Cortex of kidney (tissue), 1 donor: ENCODE measurements at places on chromosomes 3 and 15.

- DNase-seq = no peak
Measured at GRCh38 chr15:58999694-59000093, 12.2 kb downstream of the RNF111 start.

GRCh38 chr15:60254416-60254815 lies 143.4 kb downstream of the ANXA2 start:
- no peak for DNase-seq

- no peak for DNase-seq
Measured at GRCh38 chr15:58369261-58369701, 62.5 kb upstream of the LIPC start.

- no peak for DNase-seq
Measured at GRCh38 chr3:46027736-46028397, 584 bp upstream of the XCR1 start.

DNA sequence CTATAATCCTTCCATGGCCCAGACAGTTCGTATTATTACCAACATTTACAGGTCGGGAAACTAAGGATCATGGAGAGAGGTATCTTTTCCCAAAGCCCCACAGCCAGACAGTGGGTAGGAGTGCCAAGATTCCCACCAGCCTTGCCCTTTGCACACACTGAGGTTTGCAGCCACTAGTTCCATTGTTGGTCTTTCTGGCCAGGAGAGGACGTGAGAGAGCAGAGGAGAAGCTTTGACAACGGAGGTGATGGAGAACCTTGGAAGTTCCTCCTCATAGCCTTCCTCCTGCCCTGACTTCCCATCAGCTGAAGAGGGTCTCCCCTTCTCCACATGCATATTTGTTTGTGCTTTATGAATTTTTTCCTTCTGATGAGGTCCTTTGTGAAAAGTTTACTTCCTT lies 50.5 kb upstream of the PLCL2 start:
- no peak for DNase-seq

DNA sequence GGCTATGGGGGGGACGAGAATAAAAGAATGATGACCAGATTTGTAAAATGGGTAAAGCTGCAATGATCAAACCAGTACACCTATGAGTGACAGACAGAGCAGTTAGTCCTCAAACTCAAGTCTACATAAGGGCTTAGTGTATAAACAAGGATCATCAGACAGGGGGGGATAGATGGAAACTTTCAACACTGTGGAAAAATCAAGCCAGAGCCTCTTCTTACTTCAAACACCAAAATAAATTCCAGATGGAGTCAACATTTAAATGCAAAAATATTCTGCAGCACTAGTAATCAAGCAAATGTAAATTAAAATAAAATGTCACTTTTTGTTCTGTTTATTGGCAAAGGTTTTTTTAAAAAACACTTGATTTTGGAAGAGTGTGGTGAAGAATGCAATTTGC lies 205.9 kb upstream of the RGMA start:
- no peak for DNase-seq

- no peak for DNase-seq
Measured at GRCh38 chr15:29204369-29204755, 65.3 kb downstream of the NSMCE3 start.

- DNase-seq = no peak
Measured at GRCh38 chr3:128195369-128195768, 42.1 kb downstream of the EEFSEC start.

GRCh38 chr3:126018995-126019394 lies 50.0 kb downstream of the ROPN1B start:
- no peak for DNase-seq

GRCh38 chr3:115552007-115552406 lies 71.3 kb upstream of the GAP43 start:
- DNase-seq = no peak

GRCh38 chr15:82943176-82943575 lies 9.3 kb downstream of the HOMER2 start:
- DNase-seq = no peak

DNA sequence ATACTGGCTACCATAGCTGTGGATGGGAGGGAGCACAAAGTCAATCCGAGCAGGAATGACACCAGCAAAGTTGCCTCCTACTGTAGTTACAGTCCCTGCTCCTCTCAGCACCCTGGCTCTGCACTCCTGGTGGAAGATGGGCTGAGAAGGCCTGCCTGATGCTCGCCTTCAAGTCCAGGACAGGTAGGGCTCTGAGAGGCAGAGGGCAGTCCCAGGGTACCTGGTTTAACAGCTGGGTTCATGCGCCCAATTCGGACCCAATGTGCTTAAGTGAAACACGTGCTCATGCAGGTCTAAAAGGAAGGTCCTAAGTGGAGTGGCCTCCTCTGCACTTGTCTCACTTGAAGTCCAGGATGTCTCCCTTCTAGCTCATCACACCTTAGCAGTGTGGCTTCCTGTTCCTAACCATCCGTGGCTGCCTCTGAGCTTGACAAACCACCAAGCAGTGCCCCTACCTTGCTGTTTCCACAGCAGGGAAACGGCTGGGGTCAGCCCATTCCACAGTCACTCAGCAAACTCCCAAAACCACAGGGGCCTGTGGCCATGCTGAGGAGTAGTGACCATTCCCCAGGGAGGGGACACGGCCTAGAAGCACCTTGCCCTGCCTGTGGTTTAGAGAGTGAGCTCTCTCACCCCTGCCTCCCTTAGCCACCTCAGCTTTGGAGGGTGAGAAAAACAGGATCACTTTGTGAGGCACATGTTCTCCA lies 3.9 kb upstream of the MUSTN1 start:
- DNase-seq = no peak

- no peak for DNase-seq
Measured at GRCh38 chr3:40313975-40314860, 4.7 kb downstream of the EIF1B start.

DNA sequence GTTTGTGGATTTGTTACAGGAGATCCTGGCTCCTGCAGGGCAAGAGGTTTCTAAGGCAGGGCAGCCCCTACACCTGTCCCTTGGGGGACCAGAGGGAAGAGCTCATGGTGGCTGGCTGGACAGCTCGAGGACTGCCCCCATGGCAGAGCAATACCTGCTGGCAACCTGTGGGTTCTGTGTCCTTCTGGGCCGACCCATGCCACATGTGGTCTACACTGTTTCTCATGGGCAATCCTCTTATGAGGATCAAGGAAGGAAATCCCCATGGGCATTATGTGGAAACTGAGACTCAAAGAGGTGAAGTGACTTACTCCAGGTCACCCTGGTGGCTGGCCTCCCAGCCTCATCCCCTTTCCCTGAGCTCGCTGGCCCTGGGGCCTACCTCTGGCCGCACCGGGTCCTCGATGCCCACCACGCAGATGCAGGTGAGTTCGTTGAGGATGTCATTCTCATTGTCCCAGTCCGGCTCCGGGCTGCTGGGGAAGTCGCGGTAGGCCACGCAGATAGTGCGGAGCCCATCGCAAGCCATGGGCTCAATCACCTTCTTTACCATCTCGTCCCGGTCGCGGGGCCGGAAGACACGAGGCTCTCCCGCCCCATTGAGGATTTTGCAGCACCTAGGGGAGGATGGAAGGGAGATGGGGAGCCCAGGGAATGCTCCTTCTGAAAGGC lies 37.5 kb upstream of the SEC13 start:
- no peak for DNase-seq

DNA sequence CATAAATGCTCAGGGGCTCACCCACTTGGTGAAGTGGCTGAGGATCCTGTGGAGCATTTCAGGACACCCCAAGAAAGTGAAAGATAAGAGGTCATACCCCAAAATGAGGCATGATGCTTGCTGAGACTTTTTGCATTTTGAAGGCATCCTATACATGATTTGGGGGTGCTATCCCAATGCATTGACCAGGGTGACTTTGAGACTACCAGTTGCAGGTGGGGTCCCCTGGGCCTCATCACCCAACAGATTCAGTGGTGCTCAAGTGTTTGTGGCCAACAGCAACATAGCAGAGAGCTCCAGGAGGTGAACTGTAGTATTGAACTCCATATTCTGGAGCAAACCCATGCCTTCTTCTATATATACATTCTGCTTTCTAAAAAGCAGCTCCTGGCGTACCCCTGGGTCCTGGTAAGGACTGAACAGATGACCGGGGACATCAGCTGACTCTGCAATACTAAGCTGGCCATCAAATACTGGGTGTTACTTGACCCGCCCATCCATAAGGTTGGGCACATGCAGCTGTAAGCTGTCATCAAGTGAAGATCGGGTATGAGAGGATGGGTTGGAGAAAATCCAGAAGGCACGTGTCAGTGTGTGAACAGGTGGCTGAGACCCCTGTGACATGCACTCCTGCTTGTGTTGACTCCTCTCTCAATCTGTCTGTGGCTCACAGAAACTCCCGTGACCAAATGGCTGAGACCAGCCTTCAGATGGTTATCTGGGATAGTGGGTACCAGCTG lies 143.3 kb downstream of the KLF13 start:
- no peak for DNase-seq

DNA sequence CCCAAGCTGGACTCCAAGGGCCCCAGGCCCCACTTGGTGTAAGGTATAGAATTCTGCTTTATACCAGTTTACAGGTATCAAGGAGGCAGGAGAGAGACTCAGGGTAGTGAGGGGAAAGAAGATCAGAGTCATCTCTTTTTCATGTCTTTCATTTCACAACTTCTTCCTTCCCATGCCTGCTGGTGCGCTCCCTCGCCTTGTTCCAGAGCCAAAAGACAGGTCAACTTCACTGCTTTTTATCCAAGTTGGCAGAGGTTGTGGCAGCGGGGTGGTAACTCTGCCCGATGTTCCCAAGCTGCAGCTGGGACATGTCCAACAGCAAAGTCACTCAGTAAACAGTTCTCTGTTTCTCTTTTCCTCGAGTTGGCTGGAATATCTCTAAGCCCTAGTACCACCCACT lies 86.3 kb upstream of the TCF12 start:
- no peak for DNase-seq

DNA sequence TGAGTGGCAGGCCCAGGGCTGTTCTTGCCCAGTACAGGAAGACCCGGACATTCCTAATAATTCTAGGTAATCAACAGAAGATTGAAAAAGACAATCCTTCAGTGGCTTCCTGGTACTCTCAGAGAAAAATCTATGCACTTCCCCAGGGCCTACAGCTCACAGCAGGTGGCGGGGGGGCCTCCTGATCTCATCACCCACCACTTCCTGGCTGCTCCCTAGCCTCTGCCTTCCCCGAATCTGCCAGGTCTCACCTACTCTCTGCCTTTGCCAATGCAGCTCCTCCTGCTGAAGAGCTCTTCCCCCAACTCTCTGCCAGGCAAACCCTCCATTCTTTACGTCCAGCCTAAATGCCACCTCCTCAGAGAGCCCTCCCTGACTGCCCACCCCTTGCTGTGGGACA lies 37.5 kb downstream of the EHD4 start:
- no peak for DNase-seq

GRCh38 chr3:192850451-192850981 lies 67.1 kb downstream of the MB21D2 start:
- DNase-seq = no peak

GRCh38 chr3:56878074-56878473 lies 76.3 kb upstream of the ARHGEF3 start:
- DNase-seq = no peak

GRCh38 chr3:72279631-72280041 lies 494.7 kb upstream of the PROK2 start:
- DNase-seq = no peak

DNA sequence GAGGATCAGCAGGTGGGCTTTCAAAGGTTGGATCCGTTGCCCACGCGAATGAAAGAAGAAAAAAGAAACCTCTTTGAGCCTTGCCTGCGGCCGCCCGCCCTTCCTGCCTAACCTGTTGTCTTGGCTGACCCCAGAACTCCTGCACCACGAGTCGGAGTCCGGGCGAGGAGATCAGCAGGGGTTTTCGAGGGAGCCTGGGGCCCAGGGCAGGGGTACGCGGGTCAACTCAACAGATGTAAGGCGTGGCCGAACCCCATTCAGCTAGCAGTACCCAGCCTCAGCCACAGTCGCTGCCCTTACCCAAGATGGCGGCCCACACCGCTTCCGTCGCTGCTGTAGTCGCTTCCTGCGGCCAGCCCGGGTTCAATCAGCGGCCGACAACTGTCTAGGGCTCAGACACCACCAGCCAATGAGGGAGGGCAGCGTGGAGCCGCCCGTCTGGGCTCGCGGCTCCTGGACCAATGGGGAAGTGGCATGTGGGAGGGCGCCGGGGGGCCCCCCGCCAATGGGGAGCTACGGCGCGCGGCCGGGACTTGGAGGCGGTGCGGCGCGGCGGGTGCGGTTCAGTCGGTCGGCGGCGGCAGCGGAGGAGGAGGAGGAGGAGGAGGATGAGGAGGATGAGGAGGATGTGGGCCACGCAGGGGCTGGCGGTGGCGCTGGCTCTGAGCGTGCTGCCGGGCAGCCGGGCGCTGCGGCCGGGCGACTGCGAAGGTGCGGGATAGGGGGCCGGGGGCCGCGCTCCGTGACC lies at the start of gene MANF:
MANF (plus strand) TSS at position 566 of the 748 bp plus-strand sequence; CDS start at position 618, 52 bp downstream.
- DNase-seq = peak; percentile 57

DNA sequence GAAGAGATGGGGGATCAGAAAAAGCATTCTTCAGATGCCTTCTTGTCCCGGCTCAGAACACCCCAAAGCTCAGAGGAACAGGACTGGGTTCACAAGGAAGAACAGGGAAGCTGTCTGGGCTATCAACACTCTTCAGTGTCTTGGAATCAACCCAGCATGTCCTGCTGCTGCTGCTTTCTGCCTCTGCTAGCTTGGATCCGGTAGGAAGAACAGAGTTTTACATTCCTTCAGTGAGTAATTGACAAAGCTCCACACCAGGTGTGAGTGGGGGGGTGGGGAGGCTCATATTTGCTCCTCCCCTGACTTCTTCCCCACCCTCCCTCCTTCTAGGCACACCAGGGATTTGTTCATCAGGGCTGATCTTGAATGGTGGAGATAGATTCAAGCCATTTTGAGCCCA lies 13.1 kb upstream of the ETV5 start:
- no peak for DNase-seq

DNA sequence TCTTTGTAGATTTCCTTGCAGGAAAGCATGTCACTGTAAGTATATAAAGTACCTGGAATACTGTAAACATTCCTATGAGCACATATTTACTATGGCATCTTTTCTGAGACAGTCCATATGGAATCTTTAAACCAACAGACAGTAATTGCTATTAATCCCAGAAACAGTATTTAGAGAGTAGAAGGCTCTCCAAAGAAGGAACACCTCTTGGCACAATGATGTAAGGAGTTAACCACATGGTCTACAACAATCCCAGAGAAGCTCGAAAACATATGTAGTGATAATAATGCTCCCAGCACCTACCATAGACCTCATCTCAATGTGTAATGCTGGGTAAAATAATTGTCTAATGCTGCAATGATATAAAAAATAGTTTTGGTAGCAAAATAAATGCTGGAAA lies 95.8 kb upstream of the IL12A start:
- DNase-seq = no peak

GRCh38 chr3:46228260-46229242 lies 13.7 kb upstream of the CCR3 start:
- DNase-seq = no peak

DNA sequence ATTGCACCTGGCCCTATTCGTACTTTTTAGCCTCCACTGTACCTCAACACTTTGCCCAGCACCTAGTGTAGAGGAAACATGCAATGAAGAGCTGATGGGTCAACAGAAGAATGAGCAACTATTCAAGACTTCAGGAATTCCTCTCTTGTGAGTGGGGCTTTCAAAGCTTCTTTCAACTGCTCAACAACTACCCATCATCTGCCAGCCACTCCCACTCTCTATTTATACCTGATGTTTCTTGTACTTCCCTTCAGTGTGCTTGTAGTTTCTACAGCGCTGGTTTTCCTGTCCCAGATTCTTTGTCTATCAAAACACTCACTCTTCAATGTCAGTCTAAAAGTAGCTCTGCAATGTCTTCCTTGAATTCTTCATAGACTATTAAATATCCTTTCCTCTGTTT lies 168.3 kb upstream of the LPP start:
- no peak for DNase-seq

GRCh38 chr3:126828306-126828705 lies 124.3 kb downstream of the CHCHD6 start:
- DNase-seq = no peak
